ENCODE measurements at places on chromosomes 2 and 18.
A peak's percentile ranks its signal among the peaks of the same experiment; 100 is the strongest.

DNA sequence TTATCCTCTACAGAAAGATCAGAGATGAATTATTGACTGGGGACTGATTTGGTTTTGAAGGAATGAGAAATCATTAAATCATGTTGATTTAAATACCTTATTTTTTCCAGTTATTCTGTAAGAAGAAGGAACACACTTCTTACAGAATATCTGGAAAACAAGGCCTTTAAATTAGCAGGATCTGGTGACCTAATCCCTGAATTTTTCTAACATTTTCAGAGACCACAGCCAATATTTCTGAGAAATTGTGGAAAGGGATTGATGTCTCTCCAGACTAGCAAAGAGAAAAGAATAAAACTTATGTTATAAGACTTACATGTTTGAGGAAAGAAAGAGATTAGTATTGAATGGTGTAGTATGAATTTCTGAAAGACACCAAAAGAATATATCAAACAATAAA is 104.0 kb downstream of the KCNE4 start:
- DNase-seq, result no peak

DNA sequence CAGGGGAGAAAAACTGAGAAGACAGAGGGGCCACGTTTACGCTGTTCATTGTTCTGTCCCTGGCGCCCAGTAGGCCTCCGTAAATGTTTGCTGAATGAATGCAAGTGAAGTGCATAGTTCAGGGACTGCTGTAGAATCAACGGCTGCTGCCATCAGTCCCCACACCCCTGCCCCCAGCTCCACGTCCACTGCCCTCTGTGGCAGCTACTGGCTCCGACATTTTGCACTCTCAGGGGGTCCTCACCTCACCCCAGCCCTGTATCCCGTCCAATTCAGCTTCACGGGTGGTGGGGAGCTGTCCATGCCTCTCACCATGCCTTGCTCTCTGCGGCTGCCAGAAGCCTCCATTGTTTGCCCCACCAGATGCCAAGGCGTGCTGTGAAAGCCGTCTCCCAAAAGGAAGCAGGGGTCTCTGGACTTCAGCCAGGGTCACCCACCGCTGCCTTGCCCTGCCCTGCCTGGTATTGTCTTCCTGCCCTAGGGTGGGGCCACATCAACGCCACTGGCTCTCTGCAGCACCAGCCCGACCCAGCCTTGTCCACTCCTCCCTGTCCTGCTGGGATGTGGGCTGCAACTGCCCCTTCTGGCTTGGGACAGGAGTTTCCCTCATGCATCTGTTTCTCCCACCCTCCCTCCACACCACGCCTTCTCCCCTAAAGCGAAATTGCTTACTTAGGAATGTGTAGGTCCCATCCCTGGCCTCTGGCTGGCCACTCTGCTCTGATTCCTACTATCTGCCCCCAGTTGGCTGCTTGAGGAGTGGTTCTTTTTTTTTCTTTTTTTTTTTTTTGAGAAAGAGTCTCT is 86.0 kb downstream of the RHOB start:
- DNase-seq, result no peak

DNA sequence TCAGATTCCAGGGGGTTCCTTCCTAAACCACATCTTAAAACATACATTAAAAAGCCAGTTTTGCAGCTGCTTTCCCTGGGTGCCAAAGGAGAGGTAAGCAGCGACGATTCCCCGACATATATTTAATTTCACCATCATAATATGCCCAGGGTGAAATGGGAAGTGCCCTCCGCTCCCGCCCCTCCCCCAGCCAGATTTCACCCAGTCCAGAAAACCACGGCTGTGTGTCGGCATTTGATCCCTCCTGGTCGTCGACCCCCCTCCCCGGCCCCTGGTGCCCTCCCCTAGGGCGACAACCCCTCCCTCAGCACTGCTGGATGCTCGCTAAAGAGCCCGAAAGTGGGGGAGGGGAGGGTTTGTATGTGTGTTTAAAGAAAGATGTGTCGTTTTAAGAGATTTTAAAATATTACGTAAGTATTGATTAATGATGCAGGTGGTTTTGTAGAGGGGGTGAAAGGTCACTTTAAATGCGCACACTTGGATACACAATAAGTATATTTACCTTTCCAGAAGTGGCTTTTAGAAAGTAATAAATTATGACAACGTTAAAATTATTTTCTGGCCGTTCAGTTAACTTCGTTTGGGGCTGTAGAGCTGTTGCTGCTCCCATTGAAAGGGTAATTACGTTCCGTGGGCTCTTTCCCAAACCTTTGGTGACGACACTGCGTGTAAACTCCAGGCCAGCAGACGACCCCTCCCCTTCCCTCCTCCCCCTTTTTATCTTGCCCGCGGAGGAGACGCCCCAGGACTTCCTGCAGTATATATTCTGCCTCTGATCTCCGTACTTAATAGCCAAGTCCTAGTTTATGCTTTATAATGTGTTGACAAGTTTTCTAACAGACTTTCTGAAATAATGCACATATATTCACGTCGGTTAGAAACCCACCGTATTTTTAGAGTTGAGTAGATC is 3.4 kb upstream of the BCL11A start:
- DNase-seq, result no peak

DNA sequence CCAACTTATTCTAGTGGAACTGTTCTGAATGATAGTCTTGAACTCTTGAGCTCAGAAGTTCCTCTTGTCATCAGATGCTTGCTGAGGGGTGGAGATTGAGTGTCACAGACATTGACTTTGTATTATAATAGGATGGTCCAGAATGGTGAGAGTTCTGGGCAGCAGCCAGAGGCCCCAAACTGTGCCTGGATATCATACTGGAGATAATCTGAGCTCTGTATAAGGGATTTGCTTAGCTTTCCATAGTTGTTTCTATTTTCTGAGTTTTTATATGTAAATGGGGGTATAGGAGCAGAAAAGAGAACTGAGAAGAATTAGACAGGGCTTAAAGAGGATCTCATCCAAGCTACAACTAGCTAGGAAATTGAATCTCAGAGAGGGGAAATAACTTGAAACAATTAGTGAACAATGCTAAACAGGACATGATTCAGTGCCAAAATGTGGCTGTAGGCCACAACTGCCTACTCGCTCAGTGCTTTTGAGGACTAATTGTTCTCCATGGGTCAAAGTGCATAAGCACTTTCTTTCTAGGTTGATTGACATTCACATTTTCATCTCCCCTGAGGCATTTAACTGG is 10.1 kb upstream of the LCLAT1 start:
- no peak for DNase-seq

DNA sequence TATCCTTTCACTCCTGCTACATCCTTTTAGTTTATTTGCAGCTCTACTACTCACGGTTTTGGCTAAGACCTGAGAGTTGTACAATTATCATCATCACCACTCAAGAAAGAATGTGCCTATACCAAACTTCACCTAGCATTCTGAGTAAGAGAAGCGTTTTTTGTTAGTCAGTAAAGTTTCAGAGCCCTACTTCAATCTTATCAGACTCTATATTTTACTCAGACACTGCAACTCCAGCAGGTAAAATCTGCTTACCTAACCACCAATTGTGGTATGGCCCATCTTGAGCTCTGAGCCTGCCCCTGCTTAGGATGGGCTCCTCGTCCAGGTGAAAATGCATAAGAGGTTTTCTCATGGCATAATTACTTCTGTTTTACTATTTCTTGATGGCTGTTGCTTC is 37.1 kb downstream of the ICOS start:
- no peak for DNase-seq

DNA sequence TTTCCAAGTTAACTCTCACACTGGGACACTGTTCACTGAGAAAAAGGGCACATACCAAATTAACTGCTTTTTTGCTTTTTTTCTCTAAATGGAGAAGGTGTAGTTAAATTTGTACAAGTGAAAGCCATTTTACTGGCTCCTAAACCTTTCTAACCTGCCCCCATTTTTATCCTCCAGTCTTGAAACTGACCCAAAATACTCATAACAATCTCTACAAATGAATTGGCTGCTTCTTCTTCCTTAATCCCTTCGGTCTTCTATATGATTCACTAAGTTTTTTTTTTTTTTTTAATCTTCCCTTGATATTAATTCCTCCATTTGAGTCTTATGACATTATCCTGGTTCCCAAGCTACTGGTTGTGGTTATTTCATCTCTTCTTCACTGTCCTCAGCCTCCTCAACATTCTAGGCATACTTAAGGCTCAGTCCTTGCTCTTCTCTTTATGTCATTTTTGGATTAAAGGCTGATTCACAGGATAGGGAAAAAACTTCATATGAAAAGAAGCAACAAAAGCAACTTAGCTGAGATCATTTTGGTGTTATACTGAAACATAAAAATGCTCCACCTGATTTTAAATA is 19.8 kb downstream of the ORC2 start:
- no peak for DNase-seq

- no peak for DNase-seq
These were observed 120.3 kb upstream of the TMEM18 start for GRCh38 chr2:797556-797955.

- DNase-seq, result no peak
These were observed 1.2 kb downstream of the ME2 start for GRCh38 chr18:50880119-50880465.

DNA sequence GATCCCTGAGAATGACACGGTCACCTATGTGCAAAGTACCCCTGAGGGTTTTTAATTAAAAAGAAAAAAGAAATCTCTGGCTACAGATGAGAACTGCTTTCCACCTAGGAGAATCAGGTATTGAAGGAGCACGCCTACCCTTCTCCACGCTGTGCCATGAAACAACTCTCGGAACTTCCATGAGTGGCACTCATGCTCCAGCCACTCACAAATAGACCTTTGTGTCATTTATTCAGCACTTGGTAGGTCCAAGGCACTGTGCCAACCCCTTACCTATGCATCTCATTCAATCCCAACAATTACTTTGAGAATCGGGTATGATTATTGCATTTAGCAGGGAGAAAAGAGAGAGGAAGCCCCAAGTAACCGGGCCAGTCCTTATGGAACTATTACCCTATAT is 44.9 kb upstream of the TTC39C start:
- DNase-seq, result no peak

DNA sequence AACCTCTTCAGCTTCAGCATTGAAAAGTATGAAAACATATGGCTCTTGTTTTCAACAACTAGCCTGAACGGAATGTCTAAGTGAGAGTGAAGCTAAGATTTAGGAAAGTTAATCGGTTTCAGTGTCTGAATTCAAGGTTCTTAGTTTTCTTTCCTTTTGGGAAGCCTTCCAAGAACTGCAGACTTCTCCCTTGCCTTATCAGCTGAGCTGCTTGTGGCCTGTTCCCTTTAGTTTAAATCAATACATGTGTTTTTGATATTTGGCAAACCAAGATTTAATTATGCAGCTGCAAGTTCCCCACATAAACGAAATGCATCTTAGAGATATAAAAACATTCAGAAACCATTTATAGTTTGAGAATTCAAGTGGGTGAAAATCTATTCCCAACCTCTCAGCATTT is 274.3 kb upstream of the NRP2 start:
- DNase-seq, result peak; percentile 39

DNA sequence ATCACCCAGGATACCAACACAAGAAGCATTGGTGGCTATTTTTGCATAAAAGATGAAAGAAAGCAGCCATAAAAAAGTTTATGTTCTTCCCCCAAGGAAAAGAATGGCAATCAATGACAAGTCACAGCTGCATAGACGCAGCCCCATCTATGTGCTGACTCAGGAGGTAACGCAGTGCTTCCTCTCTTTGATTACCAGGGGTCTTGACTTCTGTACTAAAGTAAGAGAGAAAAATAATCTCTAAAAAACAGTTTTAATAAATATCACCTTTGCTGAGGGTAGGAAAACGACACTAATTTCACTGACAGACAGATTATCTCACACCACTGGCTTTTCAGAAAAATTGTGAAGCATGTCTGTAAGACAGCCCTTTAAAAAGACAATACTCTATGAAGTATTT is 33.9 kb upstream of the EVA1A start:
- no peak for DNase-seq

- no peak for DNase-seq
These were observed 171.9 kb downstream of the GALNT1 start for GRCh38 chr18:35753306-35753910.

DNA sequence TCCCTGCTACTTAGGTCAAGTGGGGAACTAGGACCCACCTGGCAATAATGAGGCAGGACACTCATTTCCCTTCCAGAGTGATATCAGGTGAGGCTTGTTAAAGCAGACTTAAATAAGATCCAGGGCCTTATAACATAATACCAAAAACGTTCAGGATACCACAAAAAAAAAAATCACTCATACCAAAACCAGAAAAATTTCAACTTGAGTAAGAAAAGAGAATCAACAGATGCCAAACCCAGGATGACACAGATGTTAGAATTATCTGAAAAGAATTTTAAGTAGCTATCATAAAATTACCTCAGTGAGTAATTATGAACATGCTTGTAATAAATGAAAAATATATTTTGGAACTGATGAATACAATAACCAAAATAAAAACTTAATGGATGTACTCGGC is 255.6 kb upstream of the OSR1 start:
- peak; percentile 66 for DNase-seq

DNA sequence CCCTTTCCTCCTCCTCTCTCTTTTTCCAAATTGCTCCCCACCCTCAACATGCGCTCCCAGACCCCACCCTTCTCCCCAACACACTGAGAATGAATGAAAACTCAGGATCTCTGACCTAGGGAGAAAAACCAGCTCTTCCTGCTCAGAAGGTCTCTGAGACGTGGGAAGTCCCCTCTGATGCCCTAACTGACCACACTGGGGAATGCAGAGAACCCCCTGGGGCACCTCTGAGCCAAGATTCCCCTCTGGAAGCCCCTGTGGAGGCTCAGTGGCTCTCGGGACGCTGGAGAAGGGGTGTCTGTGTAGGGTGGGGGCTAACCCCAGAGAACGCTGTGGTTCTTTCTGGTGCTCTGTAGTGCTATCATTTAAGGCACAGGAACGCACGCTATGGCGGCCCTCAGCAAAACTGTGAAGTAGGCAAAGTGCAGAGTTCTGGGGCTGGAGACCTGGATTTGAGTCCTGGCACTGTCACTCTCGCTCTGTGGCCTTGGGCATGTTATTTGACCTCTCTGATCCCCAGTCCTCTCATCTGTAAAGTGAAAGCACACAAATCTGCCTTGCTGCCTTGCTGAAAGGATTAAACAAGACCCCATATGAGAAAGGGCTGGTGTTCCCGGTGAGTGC is 17.1 kb downstream of the ATOH8 start:
- DNase-seq, result no peak

DNA sequence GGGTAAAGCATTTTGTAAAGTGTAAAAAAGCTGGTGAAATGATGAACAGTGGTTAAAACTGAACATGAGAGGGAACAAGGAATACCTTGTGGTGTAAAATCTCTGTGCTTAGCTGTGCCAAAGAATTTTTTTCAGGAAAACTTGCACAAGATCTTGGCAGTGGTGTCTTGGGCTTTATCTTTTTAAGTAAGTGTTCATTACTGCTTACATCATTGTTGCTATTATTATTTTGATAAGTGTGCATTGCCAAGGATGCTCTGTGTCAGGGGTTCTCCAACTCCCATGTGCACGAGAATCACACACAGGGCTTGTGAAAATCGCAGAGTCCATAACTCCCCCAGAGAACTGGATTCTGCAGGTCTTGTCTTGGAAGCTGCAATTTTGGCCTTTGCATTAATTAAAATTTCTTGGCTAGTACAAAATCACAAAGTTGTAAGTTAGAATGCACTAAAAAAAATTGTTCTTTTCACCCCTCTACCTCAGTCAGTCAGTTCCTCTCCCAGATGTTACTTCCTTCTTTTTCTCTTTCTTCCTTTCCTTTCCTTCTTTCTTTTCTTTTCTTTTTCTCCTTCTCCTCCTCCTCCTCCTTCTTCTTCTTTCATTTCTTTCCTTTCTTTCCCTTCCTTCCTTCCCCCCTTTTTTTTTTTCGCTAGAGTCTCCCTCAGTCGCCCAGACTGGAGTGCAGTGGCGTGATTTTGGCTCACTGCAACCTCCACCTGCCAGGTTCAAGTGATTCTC is 37.8 kb downstream of the GATA6 start:
- DNase-seq, result no peak
